Activated CD8-positive, alpha-beta T cell treated with anti-CD3 and anti-CD28 coated beads for 36 hours (primary cell): ENCODE measurements at places on chromosomes 4 and X.

GRCh38 chr4:102322736-102323135, 22.5 kb downstream of the SLC39A8 start:
- no peak for DNase-seq

GRCh38 chr4:19293781-19294180, 957.9 kb upstream of the SLIT2 start:
- DNase-seq = no peak

DNA sequence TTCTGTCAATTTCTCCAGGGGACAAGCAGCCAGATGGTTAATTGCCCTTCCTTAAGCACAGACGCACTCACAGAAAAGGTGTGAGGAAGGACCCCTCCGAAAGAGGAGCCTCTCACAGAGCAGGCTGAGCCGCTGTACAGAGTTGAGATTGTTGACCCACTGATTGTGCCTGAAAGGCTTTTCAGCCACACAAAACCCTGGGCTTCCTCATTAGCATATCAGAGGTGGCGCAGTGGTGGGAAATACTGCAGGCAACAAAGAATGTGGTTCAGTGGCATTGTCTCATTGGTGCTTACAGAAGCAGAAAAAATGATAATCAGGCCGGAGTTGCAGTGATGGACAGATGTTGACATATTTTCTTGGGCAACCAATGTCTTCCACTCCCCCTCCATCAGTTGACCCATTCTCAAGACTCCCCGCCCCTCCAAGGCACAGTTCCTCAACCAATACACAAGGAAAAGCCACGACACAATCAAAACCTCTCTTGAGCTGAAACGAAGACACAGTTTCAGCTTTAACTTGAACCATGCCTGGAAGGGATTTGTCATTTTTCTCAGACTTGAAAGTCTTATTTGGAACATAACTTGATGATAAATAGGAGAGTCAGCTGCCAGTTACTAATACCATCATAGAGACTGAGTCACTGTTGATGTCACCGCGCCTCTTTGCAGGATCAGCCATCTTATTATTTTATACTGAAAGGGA, 53.1 kb downstream of the ATXN3L start:
- DNase-seq = no peak

DNA sequence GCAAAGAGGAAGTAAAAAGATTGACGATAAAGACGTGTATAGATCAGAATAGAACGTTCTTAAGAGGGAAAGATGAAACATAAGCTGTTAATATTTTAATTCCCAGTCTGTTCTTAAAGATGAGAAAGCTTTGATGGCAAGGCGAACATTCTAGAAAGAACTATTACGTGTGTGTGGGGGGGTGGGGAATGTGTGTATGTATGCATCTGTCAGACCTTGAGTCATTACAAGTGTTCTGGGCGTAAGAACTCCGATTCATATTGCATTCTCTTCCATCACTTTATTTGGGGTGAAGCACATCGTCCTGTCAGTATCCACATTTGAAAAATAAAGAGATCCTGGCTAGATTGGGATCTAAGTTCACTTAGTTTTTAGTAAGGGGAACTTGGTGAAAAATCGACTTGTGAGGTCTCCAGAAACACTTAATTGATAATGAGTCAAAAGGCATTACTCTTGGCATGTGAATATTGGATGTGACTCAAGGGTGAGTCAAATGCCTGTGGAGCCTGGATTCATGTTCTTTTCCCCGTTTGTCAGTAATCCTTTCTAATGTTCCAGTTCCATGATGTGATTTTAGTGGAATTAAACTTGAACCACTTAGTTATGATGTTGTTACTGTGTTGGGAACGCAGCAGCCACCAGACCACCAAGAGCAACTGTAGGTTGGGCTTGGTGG, 3.1 kb downstream of the SMS start:
- no peak for DNase-seq

DNA sequence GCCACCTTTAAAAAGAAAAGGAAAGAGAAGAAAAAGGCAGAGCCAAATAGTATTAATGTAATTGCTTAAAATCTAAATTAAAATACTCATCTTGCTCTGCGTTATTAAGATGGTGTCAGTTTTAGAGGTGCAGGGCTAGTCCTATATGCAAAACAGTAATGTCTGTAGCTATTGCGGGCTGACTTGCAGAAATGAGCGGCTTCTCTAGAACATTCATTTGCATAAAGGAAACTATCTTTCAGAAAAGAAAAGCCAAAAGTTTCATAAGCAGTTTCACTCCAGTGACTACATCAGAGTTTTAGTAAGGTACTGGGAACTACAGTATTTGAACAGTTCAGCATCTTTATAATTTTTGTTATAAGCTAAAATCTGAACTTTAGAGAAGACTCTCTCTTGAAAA, 6.0 kb downstream of the SMAD1 start:
- DNase-seq = peak; percentile 60

- DNase-seq = no peak
These were observed 327.1 kb upstream of the RPS6KA3 start for GRCh38 chrX:20593836-20594235.

- no peak for DNase-seq
These were observed 1995.9 kb downstream of the C4orf33 start for GRCh38 chr4:131091896-131092295.

- no peak for DNase-seq
These were observed 493.8 kb upstream of the GALNT7 start for GRCh38 chr4:172674811-172675210.

GRCh38 chr4:170672381-170672965, 582.7 kb upstream of the AADAT start:
- DNase-seq = no peak

DNA sequence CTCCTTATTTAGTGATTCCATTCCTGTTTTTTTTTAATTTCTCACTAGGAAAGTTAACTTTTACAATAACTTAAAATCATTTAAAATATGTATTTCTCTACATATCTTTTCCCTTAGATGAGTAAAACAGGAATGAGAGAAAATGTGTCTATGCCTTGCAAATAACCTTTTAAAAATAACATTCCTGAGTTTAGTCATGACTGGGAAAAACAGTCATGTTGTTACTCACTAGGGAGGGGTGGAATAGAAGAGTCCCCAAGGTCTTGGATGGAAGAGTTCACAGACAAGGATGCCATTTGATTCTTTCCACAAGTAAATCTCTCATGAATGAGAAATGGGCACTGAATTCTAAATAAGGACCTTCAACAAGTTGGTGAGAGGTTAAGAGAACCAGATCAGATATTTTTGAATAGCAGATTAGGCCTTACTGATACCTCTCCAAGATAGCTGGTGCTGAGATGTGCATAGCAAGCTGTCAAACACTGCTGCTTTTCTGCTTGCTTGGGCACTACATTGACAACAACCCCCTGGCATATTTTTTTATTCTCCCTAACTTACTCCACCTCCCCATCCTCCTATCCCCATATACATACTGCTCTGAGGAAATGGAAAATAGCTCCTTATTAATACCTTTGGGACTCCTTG, 25.1 kb downstream of the UGDH start:
- DNase-seq = no peak

DNA sequence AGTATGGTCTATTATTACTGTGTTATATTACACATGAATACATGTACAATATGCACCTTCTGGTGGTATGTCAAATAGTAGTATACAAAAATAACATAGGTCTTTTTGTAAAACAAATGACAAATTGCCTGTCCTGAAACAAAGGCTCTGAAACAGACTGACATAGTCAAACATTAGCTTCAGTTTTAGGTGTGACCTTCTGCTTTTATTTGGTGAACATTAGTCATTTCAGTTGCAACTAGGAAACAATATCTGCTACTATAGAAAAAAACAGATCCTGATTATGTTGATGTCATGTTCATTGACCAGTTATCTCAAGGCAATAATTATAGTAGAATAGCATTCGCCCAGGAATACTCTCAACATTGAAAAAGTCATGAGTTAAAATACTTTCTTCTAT, 123.0 kb downstream of the CHRNA9 start:
- no peak for DNase-seq

DNA sequence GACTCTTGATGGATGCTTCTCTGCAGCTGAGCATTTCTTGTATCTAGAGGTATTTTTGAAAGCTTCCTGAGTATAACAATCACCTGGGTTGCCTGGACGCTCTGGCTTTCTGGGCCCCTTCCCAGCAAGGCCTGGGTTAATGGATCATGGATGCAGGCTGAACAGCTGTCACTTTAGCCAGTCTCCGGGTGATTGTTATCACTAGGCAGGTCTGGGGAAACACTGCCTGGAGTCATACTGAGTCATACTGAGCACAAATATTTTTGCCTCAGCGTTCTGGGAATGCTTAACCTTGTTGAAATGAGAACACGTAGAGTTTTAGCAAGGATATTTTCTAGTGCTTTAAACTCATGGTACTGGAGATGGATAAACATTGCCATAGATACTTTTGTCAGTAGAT, 102.6 kb downstream of the PHEX start:
- no peak for DNase-seq

DNA sequence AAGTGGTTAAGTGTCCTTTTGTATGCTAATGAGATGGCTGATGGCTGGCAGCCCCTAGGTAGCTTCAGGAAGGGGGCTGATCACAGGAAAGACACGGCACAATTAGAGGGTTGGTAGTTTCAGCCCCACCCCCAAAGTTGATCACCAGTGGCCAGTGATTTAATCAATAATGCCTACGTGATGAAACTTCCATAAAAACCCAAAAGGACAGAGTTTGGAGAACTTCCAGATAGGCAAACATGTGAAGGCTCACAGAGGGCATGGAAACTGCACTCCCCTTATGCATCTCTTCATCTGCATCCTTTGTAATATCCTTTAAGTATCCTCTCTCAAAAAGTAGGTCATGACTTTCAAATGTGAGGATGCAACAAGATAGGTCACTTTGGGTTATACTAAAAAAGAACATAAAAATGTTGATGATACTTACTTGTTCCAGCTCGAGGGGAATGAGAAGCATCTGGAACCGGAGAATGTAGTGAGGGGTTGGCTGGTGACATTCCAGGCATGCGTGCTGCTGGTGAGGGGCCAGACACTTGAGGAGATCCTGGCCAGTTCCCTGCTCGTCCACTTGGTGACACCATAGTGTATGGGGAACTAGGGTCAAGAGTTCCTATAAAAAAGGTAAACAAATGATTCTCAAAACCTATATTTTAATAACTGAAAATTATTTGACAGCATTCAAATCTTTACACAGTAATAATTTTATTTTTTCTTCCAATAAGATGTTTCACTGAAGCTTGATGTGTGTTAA, 16.7 kb upstream of the CXorf38 start:
- no peak for DNase-seq

GRCh38 chr4:148312956-148313490, 129.2 kb downstream of the NR3C2 start:
- no peak for DNase-seq

GRCh38 chr4:113300471-113300928, 251.0 kb downstream of the ANK2 start:
- peak; percentile 14 for DNase-seq

- no peak for DNase-seq
These were observed 7.7 kb downstream of the CCNQ start for GRCh38 chrX:153590961-153591956.

GRCh38 chrX:12994321-12994720, 19.4 kb downstream of the TMSB4X start:
- no peak for DNase-seq

DNA sequence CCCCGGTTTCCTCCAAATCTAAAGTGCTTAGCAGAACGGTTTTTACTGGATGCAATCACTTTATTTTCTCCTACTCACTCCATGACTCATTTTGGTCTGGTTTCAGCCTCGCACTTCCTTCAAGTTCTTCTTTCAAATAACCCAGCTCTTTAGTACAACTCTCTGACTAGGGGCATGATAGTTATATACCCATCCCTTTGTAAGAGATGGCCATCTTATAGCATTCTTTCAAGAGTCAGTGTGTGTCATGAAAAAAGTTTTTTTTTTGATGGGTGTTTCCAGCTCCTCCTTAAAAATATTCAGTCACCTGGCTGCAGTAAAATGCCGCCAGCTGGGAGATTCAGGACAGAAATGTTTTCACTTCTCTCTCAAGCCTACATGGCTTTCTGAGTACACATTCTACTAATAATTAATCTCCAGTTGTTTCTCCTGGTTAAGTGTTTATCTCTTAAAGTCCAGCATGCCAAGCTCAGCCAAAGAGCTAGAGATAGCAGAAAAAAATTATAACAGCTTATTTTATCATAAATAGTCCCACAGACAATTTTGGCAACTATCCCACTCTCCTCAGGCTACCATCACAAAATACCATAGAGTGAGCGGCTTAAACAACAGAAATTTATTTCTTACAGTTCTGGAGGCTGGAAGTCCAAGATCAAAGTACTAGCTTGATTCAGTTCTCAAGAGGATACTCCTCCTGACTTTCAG, 139.3 kb downstream of the GASK1B start:
- no peak for DNase-seq

DNA sequence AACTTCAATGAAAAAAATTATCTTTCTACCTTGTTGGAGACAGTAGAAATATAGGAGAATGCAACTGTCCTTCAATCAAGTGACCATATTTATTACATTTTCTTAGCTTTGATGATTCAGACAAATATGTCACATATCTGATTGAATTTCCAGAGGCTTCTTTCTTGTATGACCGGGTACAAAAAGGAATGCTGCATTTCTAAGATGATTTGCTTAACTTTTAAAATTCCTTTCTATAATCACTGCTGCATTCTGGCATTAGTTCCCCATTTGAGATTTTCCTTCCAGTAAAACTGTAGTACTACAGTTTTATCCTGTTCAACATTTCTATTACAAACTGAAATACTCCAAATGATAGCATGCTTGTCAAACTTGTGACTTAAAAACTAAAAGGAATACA, 5.2 kb downstream of the MFSD8 start:
- DNase-seq = no peak

GRCh38 chrX:40524423-40524822, 56.3 kb upstream of the ATP6AP2 start:
- DNase-seq = no peak

GRCh38 chr4:115596265-115597001, 483.0 kb upstream of the NDST4 start:
- no peak for DNase-seq

DNA sequence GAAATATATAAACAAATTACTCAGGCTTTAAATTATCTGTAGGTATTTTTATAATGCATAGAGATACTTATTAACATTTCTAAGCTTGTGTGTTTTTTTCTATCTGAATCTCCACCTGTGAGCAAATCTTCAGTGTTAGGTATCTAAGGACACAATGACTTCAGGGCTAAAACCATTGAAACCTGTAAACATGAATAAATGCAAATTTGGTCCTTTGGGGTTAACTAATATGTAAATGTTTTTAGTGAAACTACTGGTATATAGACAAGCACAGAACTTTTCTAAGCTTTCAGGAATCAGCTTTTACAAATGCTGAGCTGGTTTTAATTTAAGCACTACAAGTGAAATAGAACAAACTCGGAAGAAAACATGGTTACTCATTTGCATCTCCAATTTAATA, 147.9 kb downstream of the FBXO8 start:
- DNase-seq = no peak

DNA sequence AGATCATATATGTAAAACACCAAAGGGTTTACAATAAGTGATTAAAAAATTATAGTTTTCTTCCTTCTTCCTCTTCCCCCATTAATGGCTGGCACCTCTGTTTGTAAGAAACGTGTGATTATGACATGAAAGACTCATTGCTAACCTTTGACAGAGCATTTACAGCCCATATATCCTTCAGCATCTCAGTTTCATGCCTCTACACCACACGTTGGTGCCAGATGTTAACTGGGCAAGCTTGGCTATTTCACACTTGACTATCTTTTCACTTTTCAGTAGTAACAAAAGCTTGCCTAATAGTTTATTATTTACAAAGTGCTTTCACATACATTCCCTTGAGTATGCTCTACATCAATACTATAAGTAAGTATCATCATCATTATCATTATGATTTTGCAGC, 65.3 kb upstream of the C1QTNF7 start:
- DNase-seq = no peak
